ENCODE measurements at places on chromosomes 11 and 22.

- DNase-seq = no peak
Measured at GRCh38 chr11:128821556-128821955, 45.5 kb downstream of the KCNJ1 start.

DNA sequence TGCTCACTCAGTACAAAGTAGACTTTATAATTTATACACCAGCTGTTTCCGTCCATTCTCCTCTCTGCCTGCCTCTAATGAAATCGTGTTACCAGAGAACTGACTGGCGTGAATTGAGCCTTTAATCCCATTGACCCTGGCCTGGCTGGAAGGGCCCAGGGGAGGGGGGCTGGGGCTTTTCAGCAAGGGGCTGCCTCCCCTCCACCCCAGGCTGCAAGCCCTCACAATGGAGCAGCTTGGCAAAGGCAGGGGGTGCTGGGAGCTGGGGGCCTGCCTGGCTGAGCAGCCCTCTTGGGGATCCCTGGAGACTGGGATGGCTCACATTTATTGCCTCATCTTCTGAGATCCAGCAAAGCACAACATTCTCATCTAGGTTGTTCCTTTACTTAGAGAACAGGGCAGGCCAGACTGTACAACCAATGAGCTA lies 25.8 kb upstream of the LMO1 start:
- DNase-seq = no peak

DNA sequence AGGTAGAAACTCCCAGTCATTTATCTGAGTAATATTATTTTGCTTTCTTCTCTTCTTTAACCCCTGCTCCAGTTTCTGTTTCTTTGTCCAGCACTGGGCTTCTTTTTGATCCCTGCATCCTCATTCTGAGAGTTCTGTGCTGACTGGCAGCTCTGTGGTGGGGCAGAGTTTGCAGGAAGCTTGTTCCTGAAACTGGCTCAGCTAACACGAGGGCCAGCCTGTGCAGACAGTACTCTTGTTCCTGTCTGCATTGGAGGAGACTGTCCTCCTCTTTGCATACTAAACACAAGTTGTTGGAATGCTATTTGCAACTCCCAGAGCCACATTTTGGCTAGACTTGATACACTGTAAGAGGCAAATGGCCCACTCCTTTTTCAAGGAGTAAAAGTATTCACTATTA lies 93.1 kb upstream of the HORMAD2 start:
- DNase-seq = no peak

GRCh38 chr22:40430991-40431390 lies 60.6 kb downstream of the SGSM3 start:
- no peak for DNase-seq

DNA sequence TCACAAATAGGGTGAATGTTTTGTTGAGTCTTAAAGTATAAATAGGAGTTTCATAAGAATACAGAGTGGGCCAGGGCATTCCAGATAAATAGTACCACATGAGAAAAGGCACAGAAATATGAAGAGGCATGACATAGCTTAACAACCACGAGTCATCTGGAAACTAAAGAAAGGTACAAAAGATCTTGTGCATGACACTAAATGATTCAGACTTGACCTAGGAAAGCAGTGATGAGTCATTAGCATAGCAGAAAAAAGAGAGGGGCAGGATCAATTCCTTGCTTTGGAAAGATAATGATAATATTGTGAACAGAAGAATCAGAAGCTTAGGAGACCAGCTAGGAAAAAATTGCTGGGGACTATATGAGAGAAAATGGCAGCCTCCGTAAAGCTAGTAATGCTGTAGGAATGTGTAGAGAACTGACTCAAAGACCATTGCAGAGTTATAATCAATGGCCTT lies 47.6 kb upstream of the FIBIN start:
- DNase-seq = no peak

DNA sequence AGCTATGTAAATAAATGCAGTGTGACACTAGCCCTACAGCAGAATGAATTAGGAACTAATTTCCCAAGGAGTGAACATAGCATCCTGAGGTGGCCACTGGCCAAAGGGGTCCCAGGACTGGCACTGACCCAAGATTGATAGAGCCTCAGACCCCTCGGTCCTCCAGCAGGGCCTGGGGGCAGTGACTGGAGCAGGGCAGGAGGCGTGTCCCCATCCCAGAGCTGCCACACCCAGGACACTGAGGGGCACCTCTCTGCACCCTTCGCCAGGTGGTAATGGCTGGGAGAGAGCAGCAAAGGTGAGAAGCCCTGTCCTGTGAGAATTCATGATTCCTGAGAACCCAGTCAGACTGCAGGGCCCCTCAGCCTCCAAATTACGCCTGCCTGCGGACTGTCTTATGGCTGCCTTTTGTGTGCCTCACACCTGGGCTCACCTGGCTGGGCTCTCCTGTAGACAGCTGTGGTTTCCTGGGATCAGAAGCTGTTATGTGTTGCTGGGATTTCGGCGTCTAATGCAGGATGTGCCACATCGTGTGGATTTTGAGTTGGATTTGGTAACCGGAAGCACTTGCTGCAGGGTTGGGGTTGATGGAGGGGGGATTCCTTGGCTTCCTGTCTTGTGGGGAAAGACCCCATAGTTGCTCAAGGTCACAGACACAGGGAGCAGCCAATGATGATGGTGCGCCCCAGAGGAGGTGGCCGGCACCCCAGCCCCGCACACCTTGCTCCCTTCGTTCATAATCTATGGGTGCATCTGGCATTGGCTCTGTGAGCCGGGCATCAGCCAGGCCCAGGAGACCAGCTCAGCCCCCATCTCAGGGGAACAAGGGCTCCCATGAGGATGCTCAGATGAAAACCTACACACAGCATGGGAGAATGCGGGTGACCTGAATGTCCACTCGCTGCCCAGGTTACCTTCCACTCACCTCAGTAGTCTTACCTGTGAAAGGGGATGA lies 582.9 kb downstream of the BRD1 start:
- no peak for DNase-seq

GRCh38 chr11:131584785-131585592 lies 214.6 kb downstream of the NTM start:
- DNase-seq = peak; percentile 15

Data from Jurkat, Clone E6-1 (cell line).